GM12865 (cell line): ENCODE measurements at places on chromosomes 7 and 10.

DNA sequence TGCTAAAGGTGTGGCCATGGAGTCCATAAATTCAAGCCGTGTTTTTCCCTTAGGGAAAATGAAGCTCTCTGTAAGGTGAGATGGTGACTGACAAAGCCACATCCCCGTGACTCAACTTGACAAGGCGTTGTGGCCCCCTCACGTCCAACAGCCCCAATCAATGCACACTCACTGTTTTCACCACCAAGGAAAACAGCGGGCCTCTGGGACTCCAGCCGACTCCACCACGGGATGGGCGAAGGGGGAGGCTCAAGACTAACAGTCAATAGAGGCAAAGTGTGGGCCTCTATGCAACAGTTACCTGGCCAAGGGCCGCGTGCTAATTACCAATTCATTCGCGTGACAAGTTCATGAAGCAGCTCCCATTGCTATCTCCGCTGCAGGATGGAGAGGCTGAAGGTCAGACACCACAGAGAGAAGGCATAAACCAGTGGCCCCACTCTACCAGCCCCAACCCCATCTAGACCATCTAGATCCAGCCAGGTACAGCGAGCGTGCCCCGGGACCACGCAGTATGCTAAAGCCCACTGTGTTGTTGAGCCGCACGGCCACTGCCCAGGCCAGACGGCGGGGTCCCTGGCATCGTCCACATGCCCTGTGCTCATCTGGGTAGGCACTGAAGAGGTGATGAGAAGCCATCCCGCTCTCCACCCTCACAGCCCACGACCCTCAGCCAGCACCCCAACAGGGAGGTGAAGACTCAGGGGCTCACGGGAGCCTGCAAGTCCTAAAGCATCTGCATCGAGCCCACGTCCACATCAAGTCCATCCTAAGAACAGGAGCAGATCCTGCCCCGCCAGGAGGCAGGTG is 76.1 kb downstream of the PROSER2 start:
- no peak for DNase-seq

DNA sequence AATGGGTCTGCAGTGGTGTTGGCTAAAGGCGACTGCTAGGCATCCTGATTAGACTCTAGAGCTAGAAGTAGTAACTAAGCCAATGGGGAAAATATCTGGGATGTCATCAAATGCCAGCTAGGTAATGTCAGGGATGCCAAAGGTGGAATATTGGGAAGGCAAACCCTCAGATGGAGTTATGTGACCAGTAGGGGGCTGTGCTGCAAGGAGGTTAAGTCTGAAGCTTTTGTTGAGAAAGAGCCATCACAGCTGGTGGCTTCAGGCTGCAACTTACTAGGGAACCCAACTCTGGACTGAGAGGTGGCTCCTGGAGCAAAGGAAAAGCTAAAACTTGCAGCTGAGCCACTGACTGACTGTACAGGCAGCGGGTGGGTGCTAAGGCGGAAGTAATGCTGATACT is 576.9 kb upstream of the GHITM start:
- no peak for DNase-seq

- DNase-seq: no peak
Measured at GRCh38 chr10:11881477-11882417, 58.6 kb downstream of the PROSER2 start.

GRCh38 chr10:9745158-9745557 is 1272.5 kb upstream of the CELF2 start:
- DNase-seq: no peak

DNA sequence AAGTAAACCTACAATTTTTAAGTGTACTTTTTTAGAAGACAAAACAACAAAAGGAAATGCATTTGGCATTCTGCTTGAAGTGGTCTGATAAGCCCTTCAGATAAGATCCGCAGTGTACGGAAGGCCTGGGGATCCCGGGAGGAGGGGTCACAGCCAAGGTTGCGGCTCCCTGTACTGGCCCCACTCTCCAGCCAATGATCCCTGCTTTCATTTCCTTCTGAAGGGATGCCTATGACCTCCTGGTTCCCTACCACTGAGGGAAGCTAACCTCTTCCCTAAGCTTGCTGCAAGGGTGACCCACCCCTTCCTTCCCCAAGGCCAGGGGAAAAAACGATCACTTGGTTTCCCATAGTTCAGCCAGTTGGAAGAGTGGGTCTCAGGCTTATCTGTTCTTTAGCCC is 5.3 kb downstream of the DENND2A start:
- DNase-seq: no peak

GRCh38 chr10:10392511-10392910 is 625.2 kb upstream of the CELF2 start:
- DNase-seq: no peak

- DNase-seq: no peak
Measured at GRCh38 chr7:140698477-140698876, 2.0 kb downstream of the NDUFB2 start.

GRCh38 chr10:25818751-25819150 is 115.3 kb upstream of the MYO3A start:
- no peak for DNase-seq

DNA sequence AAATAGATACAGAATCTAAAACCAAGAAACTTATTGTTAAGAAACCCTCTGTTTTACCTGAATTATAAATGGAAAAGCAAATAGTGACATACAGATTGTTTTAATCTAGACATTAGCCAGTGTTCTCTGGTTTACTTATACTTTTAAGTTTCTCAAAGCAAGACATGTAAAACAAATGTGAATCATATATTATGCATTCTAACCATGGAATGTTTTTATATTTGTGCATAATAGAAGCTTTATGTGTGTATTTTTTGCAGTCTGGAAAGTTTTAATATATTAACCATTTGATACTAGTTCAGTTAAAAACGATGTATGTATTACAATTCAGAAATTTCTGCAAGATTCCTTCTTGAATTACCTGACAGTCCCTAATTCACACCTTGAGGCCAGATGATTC is 150.6 kb upstream of the TMEM72 start:
- no peak for DNase-seq

DNA sequence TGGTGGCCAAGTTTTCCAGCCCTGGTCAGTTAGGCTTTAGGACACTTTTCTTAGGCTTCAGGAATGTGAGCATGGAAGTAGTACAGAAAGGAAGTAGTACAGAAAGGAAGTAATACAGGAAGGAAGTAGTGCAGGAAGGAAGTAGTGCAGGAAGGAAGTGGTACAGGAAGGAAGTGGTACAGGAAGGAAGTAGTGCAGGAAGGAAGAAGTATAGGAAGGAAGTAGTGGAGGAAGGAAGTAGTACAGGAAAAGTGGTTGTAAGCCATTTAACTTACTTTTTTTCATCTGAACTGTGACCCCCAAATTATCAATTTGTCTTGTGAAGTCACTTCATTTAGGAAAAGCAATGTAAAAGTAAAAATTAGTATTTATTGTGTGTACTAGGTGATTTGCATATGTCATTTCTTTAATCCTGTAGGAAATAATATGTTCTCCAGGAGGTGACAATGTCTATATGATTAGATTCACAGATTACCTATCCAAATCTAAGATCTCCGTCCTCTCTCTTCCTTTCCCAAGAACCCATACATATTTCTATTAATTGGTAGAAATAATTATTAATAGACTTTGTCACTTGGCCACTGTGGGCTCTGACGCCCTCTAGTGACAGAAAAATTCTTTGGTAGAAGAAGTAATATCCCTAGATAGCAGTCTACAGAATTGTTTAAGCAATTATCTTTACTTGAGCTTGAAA is 3.9 kb upstream of the FAS start:
- DNase-seq: peak; percentile 57

DNA sequence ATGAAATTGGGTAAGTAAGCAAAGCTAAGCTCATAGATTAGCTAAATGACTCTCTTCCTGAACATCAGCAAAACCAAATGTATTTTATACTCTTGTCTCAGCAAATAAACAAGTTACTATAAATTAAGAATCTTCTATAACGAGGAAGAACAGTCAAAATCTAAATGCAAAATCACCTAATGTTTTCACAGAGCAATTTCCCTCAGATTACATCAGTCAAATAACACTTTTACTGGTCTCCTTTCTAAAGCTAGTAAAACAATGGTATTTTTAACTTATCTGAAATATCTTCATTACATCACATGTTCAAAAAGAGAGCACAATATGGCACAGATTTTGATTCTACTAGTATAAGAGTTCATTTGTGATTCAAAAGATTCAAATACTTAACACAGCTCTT is 16.5 kb upstream of the GPR22 start:
- DNase-seq: no peak

- no peak for DNase-seq
Measured at GRCh38 chr7:155925682-155926081, 113.4 kb upstream of the SHH start.

- no peak for DNase-seq
Measured at GRCh38 chr7:36486336-36486735, 96.7 kb downstream of the ANLN start.

DNA sequence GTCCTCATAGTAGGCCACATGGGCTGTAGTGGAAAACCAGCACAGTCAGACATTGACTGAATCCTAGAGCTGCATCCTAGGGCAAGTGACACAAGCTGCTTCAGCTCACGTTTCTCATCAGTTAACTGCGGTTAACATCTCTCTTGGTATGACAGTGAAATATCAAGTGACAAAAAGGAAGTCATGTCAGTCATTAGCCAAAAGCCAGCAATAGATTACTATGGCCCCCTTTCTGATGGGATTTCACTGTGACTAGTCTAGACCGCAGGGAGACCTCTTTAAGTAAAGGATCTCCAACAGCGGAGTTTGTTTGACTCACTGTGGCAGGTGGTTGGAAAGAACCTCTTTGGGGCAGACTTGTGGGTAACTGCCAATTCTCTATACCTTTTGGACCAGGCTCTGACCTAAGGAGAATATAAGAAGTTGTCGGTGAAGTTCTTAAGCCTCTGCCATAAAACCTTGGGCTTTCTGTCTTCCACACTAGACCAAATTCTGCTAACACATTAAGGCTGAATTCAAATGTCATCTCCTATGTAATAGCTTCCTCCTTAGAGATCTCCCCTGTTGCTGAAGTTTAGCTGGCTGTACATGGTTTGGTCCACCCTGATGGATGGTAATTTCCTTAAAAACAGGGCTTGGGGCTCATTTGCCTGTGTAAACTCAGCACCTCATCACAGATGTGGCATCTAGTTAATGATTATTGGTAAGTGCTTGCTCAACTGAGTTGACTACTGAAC is 115.3 kb downstream of the SGMS1 start:
- peak; percentile 96 for DNase-seq

GRCh38 chr7:32588657-32589056 is 93.4 kb downstream of the AVL9 start:
- peak; percentile 46 for DNase-seq

DNA sequence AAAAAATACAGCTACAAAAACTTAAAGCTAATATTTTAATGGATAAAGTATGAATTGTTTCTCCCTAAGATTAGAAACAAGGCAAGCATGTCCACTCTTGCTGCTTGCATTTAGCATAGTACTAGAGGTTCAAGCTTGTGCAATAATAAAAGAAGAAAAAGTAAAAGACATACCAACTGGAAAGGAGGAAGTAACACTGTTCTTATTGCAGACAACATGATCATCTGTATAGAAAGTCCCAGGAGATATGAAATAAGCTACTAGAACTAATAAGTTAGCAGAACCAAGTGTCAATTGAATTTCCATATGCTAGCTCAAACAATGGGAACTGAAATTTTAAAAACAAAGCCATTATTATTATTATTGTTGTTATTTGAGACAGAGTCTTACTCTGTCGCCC is 20.0 kb upstream of the RABGEF1 start:
- no peak for DNase-seq

GRCh38 chr10:131697476-131698128 is 203.2 kb upstream of the PPP2R2D start:
- no peak for DNase-seq

GRCh38 chr7:76408121-76408560 is 1.4 kb downstream of the SSC4D start:
- no peak for DNase-seq

- DNase-seq: no peak
Measured at GRCh38 chr10:131852823-131853609, 47.8 kb upstream of the PPP2R2D start.

GRCh38 chr10:114489521-114490310 is 85.4 kb upstream of the AFAP1L2 start:
- DNase-seq: no peak

- no peak for DNase-seq
Measured at GRCh38 chr10:113059371-113059780, 109.3 kb downstream of the TCF7L2 start.

GRCh38 chr7:32069116-32069650 is 1.0 kb downstream of the PDE1C start:
- DNase-seq: no peak

- no peak for DNase-seq
Measured at GRCh38 chr7:116200963-116201362, 9.4 kb upstream of the TES start.

GRCh38 chr7:83451501-83452045 is 197.4 kb downstream of the SEMA3E start:
- DNase-seq: no peak

DNA sequence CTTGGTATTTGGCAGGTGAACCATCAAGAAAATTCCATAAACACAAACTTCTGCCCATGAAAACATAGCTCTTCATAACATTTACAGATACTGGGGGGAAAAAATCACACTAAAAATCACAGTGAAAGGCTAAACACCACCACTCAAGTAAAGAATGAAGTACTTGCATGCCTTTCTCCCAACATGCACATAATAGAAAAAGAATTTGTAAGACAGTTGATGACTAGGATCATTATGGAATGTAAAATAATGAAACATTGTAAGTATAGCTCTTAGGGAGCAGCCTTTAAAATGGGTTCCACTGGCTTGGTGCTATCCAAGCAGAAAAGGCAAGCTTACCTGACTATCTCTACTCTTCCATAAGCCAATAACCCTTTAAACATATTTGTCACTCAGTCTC is 299.9 kb upstream of the LRRN3 start:
- DNase-seq: no peak

DNA sequence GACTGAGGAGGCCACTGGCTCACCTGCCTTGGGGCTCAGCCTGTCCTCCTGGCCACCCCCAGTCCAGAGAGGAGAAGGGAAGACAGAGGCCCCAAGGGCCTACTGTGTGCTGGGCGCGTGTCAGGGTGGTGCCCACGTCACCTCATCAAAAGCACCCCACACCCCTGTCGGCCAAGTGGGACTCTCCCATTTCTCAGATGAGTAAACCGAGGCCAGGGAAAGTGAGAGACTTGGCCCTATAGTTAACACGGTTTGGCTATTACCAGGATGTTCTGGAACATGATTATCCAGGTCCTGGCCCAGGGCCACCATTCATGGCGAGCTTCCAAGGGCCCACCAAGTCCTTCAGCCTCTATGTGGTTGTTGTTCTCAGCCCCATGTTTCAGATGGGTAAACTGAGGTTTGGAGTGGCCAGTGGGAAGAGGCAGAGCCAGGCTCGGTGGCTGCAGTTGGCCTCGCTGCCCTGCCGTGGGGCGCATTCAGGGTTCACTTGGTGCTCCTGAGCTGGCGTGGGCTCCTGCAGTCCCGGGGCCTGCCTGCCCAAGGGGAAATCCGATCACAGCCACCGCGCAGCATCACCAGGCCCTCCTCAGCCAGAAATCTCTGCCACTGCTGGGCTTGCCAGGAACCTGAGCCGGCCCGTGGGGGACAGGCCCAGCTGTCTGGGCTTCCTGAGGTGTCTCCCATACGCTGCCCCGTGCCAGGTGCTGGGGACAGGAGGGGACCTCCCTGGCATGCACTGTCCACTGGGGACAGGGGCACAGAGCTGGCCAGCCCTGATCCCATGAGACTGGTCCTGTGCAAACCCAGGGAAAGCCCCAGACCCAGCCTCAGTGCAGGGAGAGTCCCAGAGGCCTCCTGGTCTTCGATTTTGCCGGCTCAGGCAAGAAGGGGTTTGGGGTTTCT is 117.7 kb upstream of the TNRC18 start:
- peak; percentile 84 for DNase-seq

- no peak for DNase-seq
Measured at GRCh38 chr10:86163522-86164173, 202.9 kb downstream of the GRID1 start.

- no peak for DNase-seq
Measured at GRCh38 chr7:144403102-144403501, 391 bp downstream of the NOBOX start.

GRCh38 chr10:964988-965417 is 23.2 kb upstream of the GTPBP4 start:
- DNase-seq: no peak
